MG63 (cell line): ENCODE measurements at places on chromosomes 1 and 21. TPM values are rescaled to one million over a fixed set of nuclear protein-coding genes. Genes with fewer than 3 reads are reported as not detected.

DNA sequence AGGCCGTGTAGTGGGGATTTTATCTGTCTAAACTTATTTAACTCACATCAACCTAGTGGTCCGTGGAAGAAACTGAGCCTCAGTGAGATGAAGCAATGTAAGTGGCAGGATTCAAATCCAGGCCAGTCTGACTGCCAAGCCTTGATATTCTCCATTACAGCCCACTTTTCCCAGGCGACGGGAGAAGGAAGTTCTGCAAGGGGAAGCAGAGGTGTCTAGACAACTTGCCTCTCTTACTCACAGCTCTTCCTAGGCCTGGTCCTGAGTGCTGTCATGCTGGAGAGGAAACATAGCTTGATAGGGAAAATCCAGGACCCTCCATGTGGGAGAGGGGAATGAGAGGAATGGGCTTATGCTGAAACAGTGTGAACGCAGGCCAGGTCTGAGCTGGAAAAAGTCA, 9.1 kb downstream of the CTSE start:
- no peak for DNase-seq

GRCh38 chr1:162676750-162677149, 44.5 kb downstream of the DDR2 start:
- no peak for DNase-seq

DNA sequence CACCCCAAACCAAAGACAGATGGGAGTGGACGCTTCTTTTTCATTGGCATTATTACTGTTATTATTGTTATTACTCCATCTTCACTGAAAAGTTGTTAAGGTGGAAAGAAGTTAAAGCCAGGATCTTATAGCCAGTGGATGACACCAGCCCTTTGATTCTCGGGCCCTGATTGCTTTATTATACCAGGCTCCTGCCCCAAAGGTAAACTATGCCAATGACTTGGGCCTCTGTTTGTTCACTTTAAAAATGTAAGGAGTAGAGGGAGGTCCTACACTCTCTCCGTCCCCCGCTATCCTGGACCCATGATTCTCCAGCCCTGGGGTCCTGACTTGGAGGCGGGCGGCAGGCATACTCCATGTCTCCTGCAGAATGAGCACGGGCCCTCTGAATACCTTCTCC, 106.8 kb downstream of the TOMM20 start:
- DNase-seq = no peak

GRCh38 chr1:200410566-200410878, 686 bp upstream of the ZNF281 start:
- DNase-seq = no peak

CSMD2 gene
- not detected in 2 replicates for total RNA-seq
